CD4-positive, alpha-beta T cell treated with Interleukin-6 for 4 hours (primary cell): ENCODE measurements at places on chromosomes 5 and 9.

GRCh38 chr9:119852390-119852789 is 483.2 kb upstream of the BRINP1 start:
- DNase-seq, result no peak

GRCh38 chr9:85142496-85142911 is 473.0 kb downstream of the NTRK2 start:
- DNase-seq, result no peak

DNA sequence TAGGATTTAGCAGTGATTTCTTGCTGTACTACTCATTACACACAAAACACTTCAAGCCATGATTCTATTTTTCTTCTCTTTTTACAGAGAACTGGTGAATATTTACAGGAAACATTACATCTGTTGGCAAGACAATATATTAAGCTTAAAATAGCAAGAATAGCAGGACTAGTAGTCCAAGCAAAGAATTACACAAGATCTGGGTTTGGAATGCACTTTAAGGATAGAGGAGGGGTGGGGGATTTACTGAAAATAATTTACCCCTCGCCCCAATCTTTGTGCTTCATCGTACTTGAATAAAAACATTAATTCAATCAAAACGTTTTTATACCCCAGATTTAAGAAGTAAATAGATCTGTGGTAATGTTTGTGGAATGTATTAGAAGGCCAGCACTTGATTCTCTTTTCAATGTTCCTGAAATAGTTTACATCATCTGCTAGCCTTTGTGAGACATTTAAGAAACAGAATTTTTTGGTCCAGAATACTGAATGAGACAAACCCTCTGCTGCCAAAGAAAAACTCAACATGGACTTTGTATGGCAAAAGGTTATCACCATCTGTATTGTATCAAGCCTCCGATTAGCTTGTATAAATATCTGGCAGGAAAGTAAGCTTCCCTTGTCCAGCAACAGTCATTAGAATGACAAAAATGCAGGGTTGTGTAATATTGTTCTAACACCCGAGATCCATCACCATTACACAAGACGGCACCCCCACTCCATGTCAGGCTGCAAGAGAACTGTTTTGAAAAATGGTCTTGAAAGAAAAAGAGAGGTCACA is 23.8 kb downstream of the SVEP1 start:
- no peak for DNase-seq

DNA sequence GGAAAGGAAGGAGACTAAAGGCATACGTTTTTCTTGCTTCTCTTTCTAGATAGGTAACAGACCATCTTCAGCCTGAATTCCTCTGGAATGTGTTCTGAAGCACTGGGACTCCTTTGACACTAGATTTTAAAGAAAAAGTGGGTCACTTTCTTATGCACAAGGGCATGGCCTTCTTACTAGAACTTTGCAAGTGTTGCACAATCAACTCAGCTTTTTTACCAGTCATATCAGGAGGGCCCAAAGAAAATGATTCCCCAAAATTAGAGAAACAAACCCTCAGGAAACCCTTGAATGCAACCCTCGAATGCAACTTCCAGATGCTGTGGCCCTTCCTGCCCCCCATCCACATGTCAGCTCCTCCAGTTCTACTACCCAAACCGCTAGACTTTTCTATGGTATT is 93.9 kb downstream of the YTHDC2 start:
- DNase-seq, result no peak

DNA sequence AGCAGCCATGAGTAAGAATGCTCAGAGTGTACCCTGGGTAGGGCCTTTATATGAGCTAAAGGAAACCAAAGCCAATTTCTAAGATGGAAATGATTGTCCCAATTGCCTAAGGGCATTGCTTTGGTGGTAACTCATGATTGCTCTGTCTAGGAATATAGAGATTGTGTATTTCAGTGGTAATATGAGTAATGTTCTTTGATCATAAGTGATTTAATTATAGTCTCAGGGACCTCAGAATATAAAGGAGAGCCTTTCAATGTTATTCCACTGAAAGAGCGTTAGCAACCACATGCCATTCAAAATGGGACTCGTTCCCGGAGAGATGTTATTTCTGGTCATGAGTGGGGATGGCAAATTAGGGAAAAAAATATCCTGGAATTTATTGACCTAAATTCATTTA is 340.5 kb downstream of the ARHGEF28 start:
- DNase-seq, result no peak

DNA sequence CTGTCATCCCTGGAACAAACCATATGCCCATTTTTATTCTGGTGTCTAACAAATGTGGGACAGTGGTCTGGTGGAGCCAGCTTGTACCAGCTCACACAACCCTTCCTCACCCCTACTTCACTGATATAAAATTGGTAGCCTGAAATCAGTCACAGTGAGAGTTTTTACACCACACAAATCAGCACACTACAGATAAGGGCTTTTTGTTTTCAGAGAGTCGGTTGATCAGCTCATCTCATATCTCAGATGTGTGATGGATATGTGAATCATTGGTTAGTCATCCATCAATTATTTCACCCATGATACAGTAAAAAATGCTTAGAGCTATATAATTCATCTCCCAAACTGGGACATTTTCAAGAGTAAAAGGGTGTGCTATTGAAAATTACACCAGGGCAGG is 529.2 kb downstream of the EBF1 start:
- no peak for DNase-seq

DNA sequence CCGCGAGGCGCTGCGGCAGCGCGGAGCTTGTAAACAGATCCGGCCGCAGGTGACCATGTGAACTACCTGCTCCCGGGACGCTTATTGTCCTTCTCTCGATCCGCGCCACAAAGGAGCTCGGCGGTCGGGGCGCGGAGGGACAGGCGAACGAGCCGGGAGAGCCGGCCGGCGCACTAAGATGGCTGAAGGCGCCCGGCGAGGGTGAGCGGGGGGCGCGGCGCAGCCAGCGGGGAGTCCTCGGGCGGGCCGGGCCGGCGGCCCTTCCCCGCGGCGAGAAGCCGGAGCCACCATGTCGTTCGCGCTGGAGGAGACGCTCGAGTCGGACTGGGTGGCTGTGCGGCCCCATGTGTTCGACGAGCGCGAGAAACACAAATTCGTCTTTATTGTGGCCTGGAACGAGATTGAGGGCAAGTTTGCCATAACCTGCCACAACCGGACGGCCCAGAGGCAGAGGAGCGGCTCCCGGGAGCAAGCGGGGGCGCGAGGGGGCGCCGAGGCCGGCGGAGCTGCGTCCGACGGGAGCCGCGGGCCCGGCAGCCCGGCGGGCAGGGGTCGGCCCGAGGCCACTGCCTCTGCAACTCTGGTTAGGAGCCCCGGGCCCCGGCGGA is 535 bp downstream of the JMY start:
- DNase-seq, result peak; percentile 38
